Cardiac septum (tissue), 1 donor: ENCODE measurements at places on chromosomes 12 and 14.

DNA sequence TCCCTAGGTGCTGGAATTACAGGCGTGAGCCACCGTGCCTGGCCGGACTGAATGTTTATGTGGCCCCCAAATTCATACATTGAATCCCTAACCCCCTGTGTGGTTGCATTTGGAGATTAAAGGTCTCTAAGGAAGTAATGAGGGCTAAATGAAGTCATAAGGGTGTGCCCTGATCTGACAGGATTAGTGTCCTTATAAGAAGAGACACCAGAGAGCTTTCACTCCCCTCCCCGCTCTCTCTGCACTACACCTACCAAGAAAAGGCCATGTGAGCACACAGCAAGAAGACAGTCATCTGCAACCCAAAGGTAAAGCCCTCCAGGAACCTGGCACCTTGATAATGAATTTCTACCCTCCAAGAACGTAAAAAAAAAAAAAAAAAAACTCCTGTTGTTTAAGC is 212.1 kb upstream of the CAND1 start:
- no peak for DNase-seq

- no peak for DNase-seq
These were observed 197.4 kb upstream of the FRMD6 start for GRCh38 chr14:51454351-51454750.

- no peak for DNase-seq
These were observed 88.0 kb downstream of the KIF21A start for GRCh38 chr12:39354955-39355354.

DNA sequence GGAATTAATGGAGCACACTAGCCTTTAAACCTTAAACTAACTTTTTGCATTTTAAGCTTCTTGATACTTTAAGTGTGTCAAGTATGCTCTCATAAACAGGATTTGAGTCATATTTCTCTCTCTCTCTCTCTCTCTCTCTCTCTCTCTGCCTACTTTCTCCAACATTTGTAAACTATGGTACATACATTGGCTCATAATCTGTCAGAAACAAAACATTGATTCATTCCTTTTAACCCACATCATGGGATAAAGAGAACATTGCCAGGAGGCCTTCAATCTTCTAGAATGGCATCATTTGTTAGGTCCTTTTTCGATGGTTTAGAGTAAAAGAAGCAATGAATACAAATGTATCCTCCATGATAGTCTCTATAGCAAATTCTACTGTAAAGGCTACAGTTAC is 81.6 kb upstream of the RERGL start:
- DNase-seq, result no peak

DNA sequence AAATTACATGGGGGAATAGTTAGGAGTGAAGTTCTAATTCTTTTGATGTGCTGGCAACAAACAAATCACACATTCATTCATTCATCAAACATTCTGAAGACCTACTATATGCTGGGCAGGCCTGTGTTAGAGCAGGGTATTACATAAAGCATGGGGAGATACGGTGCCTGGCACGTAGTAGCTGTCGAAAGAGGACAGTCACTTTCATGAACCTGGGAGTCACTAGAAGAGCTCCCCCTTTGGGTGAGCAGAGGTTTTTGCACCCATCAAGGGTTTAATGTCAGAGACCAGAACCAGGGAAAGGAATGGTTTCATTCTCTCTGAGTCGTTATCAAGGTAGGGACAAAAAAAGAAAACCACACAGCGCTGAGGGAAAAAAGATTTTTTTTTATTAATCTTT is 10.0 kb downstream of the LHX5 start:
- DNase-seq, result no peak

DNA sequence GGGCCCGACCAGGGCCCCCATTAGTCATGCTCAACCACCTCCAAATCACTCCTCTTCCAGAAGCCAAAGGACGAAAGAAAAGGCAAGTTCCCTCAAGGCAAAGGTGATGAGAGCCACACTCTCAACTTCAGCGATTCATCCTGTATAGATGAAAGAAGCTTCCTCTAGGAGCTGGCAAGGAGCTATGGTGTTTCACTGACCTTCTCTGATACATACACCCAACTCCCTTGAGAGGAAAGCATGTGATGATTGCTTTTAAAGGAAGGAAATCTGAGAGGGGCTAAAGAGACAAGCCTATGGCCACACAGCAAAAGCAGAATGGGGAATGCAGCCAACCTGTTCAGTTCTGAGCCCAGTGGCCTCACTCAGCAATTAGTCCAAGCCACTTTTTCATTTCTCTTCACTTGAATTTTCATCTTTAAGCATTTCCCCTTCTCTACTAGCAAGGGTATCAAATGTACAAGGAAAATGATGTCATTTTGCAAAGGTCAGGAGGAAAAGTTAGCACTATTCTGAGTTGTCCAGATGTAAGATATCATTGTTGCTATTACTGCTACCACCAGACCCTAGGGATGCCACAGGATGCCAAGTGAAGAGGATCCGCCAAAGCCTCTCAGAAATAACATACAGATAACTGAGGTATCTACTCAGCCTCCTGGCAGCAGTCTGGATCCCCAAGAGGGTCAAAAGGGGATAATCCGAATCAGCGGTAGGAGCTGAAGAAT is 82.5 kb downstream of the MAP3K9 start:
- DNase-seq, result no peak

GRCh38 chr12:57548488-57548887 is 1.4 kb upstream of the KIF5A start:
- DNase-seq, result no peak

DNA sequence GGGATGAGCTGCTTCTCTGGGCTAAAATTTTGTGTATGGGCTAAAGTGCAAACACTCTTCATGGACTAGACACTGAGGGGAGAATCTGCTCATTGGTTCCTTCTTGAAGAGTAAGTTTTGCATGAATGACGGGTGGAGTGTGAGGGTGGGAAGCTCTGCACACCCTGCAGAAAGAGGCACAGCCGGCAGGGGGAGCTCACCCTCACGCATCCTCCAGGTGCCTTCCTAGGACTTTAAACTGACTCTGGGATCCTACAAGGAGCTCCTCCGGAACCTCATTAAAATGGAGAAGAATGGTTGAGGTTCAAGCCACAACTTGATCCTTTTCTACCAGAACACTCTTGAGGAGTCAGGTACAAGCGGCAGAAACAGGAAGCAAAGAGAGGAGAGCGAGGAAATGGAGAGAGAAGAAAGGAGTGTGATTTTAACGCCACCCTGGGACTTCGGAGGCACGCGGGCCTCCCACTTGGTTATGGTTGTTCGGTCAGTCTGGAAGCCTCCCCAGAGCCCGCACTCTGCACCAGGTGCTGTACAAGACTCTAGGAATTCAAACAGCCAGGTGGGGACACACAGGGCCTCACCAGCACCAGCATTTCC is 87.5 kb downstream of the SETD3 start:
- no peak for DNase-seq

DNA sequence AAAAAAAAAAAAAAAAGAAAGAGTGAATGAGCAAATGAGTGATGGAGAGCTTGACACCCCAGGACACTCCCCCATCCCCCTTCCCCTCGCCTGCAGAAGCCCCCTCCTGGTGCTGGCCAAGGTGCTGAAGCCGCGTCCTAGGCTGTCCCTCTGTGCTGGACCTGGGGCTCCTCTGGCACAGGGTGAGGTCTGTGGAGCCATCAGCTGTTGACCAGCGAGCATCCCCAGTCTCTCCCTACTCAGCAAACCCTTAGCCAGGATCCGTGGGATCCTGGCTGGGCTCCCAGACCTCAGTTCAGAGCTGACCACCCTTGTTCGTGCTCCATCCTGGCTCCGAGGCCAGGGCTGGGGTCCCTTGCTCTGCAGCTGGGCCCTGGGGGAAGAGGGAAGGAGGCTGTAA is 5.4 kb upstream of the KIF26A start:
- no peak for DNase-seq

DNA sequence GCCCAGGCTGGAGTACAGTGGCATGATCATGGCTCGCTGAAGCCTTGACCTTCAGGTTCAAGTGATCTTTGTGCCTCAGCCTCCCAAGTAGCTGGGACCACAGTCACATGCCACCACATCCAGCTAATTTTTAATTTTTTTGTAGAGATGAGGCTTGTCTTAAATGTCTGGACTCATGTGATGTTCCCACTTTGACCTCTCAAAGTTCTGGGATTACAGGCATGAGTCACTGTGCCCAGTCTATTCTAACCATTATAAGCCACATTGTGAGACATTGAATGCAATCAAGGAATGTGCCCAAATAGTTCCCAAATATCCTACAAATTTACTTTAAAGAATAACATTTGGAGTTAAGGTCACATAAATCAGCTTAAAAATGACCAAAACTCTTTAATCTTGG is 130.7 kb upstream of the ARID2 start:
- no peak for DNase-seq

DNA sequence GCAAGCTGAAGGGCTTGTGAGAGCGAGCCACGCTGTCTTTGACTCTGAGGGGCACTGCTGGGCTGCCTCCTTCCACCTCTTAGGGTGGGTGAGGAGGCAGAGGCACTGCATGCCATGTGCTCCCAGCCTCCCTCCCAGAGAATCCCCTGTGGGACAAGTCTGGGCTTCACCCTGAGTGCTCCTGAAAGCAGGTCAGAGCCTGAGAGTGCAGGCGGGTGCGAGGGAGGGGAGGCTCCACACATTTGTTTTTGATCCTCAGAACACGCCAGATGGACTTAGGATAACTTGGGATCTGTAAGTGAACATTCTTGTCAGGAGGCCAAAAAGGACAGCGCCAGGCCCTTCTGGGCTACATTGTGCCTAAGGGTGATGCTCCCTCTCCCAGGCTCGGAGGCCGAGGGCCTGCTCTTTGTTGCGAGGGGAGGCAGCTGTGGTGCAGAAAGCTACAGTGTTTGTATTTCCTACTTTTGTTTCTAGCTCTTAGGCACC is 155.4 kb downstream of the TMX1 start:
- no peak for DNase-seq
